Uterine smooth muscle cell (primary cell): ENCODE measurements at places on chromosomes 6 and 20. TPM values are rescaled to one million over a fixed set of nuclear protein-coding genes. Genes with fewer than 3 reads are reported as not detected.

Gene BFSP1
- total RNA-seq, result 1.5 and 3.1 TPM in 2 replicates

Gene SLC52A3
- 0.12 TPM in 1 of 2 replicates, not detected in the other for total RNA-seq

Gene TMC2
- not detected in 2 replicates for total RNA-seq

Gene SLC23A2
- 11.2 and 17.6 TPM in 2 replicates for total RNA-seq

Gene KIFC1
- 15.0 and 57.7 TPM in 2 replicates for total RNA-seq

Gene HTR1E
- total RNA-seq, result under 0.01 and 0.12 TPM in 2 replicates

Gene RGS17
- total RNA-seq, result 27.5 and 35.9 TPM in 2 replicates

Gene MLN
- not detected in 2 replicates for total RNA-seq

Gene SLC35D3
- under 0.01 TPM in 1 of 2 replicates, not detected in the other for total RNA-seq

Gene LIN28B
- total RNA-seq, result not detected in 2 replicates

Gene DXO
- total RNA-seq, result 14.1 and 17.1 TPM in 2 replicates

Gene SNAP25
- 0.25 and 0.44 TPM in 2 replicates for total RNA-seq

Gene TBXT
- not detected in 2 replicates for total RNA-seq

Gene C20orf144
- total RNA-seq, result under 0.01 and 0.11 TPM in 2 replicates

Gene PLCB4
- 1.9 and 2.1 TPM in 2 replicates for total RNA-seq

Gene GCM1
- not detected in 2 replicates for total RNA-seq

Gene PACSIN1
- total RNA-seq, result not detected in 2 replicates

Gene RAB44
- total RNA-seq, result under 0.01 TPM in 1 of 2 replicates, not detected in the other

Gene SLC17A4
- not detected in 2 replicates for total RNA-seq

Gene PPP1R10
- 18.0 and 20.0 TPM in 2 replicates for total RNA-seq

Gene CDC25B
- total RNA-seq, result 18.9 and 30.5 TPM in 2 replicates

Gene NOTCH4
- 0.62 and 1.4 TPM in 2 replicates for total RNA-seq

Gene COX4I2
- total RNA-seq, result not detected in 2 replicates

Gene PRDM1
- 3.3 and 3.4 TPM in 2 replicates for total RNA-seq

Gene FAM217A
- total RNA-seq, result not detected in 2 replicates

Gene DOK5
- total RNA-seq, result 14.6 and 15.6 TPM in 2 replicates

Gene CAGE1
- total RNA-seq, result under 0.01 and 0.11 TPM in 2 replicates

Gene APMAP
- 95.7 and 122 TPM in 2 replicates for total RNA-seq

Gene SPEF1
- total RNA-seq, result 0.22 and 0.25 TPM in 2 replicates

Gene CEP162
- 11.0 and 11.5 TPM in 2 replicates for total RNA-seq

Gene TMEM74B
- total RNA-seq, result 0.11 TPM in 1 of 2 replicates, not detected in the other

Gene TRIM31
- not detected in 2 replicates for total RNA-seq

Gene NFATC2
- total RNA-seq, result not detected in 2 replicates
